NCI-H2029 (cell line): ENCODE measurements at places on chromosomes 7 and 10.

- no peak for DNase-seq
Observed at GRCh38 chr10:89114846-89115625, 92.1 kb downstream of the CH25H start.

DNA sequence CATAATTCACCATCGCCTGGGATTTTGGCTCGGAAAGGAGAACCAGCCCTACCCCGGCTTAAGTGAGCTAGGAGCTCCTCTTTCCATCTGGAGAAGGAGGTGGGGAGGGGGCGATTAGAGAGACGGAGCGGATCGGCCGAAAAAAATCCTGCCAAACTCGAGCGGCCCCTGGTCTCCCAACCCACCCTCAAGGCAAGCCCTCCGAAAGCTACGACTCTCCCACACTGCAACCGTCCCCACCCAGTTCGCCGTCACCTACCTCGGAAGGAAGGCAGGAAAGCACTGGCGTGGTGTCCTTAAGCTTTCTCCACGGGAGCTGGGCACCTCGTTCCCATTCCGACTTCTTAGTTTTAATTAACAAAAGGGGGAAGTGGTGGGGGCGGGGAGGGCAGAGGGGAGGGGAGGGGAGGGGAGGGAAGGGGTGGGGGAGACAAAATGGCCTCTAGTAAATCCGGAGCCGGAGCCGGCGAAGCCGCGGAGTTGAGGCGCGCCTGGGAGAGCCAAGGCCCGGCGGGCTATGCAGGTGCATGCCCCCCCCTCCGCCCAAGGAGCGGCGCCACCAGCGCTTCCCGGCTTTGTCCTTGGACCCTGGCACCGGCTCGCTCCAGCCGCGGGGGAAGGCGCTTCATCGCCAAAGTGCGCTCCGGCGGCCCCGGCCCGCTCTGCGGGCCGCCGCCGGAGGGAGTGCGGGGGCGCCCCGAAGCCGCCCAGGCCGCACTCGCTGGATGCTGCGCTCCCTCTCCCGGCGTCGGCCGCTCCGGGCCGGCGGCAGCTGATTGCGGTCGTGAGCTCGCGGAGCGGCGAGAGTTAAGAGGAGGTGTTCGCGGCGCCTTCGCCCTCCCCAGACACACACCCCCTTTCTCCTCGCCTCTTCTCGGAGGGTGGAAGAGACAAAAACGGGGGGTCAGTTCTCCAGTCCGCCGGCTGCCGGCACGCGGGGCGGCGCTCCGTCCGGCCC is at the start of gene LRRC4:
Gene LRRC4 (minus strand): TSS at position 784 of the 958 bp plus-strand sequence. CDS start 797 bp downstream, outside the sequence.
- DNase-seq, result peak; percentile 47

GRCh38 chr7:50706469-50706937 is 76.2 kb downstream of the GRB10 start:
- DNase-seq, result no peak

DNA sequence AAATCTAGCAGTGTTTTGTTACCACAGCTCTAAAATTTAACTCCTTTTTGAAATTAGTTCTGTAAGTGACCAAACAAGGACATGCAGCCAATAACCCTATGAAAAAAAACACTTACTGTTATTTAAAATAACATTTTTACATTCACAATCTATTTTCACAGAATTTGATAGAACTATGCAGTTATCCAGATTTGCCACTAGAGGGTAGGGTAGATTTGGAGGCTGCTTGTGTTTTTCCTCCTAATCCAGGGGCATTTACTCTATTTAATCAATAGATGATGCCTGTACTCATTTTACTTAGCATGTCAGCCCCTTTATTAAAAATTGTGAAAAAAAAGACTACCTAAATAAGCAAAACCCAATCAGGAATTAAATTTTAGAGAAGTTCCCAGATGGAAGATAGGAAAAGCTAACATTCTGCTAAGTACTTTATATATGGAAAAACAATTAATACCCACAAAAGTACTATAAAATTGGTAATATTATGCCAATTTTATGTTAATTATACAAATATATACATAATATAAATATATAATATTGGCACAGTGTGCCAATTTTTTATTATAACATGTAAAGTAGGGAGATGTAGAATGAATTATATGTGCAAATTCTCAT is 18.1 kb upstream of the LIPK start:
- DNase-seq, result no peak

- no peak for DNase-seq
Observed at GRCh38 chr7:105191331-105191730, 177.3 kb downstream of the KMT2E start.

DNA sequence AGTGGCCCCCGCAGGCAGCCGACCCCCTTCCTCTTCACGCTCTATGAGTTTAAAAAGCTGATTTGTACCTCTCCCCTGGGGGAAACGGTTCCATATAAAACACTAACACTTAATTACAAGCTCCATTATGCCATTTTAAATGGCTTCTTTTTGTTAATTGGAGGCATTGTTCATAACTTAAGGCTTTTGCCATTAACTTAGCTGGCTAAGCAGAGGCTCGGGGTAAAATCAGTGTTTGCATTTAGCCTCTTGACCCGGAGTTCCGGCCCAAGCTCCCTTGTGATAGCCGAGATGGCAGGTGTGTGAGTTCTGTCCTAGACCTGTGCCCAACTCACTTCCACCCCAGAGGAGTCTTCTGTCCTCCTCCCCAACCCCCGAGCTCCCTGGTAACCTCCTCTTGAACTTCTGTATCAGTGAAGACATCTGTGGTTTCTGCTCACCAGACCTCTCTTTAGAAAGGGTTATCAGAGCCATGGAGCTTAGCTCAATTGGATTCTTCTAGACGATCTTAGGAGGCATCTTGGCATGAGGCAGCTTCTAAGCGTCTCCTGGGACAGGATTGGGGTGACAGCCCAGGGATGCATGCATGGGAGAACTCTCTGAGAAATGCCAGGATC is 34.2 kb upstream of the SH2B2 start:
- no peak for DNase-seq

DNA sequence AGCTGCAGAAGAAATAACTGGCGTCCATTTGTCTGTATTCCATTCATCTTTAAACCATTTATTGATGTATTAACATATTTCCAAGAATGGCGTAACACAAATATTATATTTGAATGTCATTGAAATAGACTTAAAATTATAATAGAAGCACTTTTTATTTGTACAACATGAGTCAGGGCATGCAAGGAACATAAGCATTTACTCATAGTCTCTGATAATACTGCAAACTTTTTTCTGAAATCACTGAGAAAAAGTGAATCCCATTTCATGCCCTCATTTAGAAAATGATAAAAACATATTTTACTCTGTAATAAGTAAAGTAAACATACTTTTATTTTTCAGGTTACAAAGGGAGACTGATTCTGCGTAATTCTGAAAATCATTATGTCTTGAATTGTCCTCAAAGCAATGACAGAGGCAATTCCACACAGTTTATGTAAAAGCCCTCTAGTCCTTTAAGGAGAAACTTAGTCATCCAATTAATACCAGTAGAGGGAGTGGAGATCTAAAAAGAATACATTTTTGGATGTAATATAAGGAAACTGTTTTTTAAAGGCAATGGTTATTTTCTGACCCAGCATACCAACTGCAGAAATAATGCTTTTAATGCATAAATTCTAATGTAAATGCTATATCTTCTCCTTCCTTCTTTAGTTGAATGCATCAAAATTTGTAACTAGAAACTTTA is 58.1 kb downstream of the AGMO start:
- no peak for DNase-seq

DNA sequence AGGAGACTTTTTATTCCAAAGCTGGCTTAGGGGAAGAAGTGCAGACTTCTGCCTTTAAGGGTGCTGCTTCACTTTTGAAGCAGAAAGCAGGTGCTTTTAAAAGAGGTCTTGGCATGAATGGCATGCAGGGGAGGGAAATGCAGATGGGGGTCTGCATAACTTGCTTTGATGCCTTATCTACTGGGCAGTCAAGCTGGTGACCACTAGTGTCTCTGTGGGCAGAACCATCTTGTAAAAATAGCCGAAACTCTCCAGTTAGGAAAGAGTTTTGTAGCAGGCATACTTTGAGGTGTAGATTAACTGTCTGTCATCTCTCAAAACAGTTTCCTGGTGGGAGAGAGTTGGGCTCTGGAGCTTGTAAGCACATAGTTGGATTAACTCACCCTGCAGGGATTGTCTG is 9.9 kb upstream of the CTNNA3 start:
- no peak for DNase-seq

DNA sequence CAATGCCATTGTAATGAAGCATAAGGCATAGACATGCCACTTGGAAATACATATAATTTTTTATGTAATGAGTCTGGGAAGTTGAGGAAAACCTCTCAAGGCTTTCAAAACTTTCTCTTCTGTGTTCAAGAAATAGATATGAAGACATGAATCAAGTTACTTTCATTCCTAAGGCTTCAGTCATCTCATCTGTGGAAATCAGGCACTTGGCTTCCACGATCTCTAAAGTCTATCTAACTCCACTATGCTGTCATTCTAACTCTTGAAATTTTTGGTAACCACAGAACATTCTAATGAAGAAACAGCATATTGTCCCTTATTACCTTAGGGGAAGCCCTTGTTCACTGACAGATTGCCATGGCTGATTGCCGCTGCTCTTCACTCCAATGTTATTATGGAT is 242.6 kb downstream of the CNTNAP2 start:
- DNase-seq, result no peak

GRCh38 chr10:127122831-127123230 is 73.6 kb downstream of the INSYN2A start:
- no peak for DNase-seq

DNA sequence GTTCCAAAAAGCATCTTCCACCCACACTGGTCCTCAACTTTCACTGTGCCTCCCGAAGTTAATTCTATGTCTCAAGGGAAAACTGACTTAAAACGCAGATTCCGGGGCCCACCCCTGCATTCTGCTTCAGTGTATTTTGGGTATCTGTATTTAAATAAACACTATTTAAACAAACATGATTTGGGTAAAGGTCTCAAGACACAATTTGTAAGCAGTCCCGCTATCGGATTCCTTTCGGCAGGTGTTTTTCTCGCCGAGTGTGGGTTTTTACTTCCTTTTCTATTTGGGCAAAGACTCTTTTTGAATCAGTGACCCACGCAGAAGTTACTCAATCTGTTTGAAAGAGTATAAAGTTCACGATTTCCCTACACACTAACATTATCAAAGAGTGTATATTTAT is 1.2 kb downstream of the PDIA4 start:
- DNase-seq, result no peak

GRCh38 chr10:80443531-80443974 is 10.6 kb upstream of the TSPAN14 start:
- no peak for DNase-seq

GRCh38 chr10:129689671-129690071 is 222.6 kb downstream of the MGMT start:
- DNase-seq, result no peak

DNA sequence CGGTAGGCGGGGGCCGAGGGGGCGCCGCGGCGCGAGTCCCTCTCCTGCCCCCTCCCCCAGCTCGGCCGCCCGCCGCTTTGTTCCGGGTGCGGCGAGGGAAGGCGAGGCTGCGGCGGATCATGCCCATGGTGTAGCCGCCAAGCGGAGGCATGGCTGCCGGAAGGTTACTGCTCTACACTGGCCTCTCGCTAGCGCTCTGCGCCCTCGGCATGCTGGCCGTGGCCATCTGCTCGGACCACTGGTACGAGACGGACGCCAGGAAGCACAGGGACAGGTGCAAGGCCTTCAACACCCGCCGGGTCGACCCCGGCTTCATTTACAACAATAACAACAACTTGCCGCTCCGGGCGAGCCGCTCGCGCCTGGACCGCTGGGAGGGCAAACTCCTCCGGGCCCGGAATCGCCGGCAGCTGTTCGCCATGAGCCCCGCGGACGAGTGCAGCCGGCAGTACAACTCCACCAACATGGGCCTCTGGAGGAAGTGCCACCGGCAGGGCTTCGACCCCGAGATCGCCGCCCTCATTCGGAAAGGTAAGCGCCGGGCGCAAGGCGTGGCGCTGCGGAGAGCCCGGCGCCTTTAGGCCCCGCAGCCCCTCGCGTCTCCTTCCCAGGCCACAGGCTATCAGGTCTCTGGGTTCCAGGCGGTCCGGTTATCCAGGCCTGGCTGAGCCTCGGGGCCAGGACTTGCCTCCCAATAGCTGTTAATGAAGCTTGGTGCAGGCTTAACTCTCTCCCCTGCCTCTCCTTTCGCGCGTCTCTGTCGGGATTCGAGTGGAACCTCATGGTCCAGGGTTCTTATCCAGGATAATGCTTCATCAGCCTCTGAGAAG is 513 bp downstream of the TMEM178B start:
- no peak for DNase-seq

- DNase-seq, result no peak
Observed at GRCh38 chr7:99997545-99998137, 17.8 kb upstream of the ZKSCAN1 start.

DNA sequence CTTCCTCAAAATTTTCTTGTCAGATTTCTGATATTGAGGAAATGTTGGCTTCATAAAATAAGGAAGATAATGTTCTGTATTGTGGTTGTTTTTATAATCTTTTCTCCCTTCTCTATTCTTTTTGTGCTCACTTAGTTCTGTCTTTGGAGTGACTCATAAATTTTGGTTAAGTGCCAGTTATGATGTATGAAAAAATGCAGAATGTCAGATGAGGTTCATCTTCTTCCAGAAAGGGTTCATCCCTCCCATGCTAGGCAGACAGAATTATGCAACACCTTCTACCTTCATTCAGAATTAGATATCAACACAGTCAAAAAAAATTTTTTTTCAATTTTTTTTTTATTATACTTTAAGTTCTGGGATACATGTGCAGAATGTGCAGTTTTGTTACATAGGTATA is 36.6 kb upstream of the CYP2C19 start:
- no peak for DNase-seq

GRCh38 chr7:124649397-124650014 is 116.1 kb downstream of the GPR37 start:
- DNase-seq, result no peak

- DNase-seq, result no peak
Observed at GRCh38 chr7:75662579-75663301, 76.0 kb downstream of the HIP1 start.

GRCh38 chr10:124010563-124011131 is 82.8 kb downstream of the CHST15 start:
- no peak for DNase-seq

GRCh38 chr10:86821388-86821999 is 65.1 kb downstream of the BMPR1A start:
- DNase-seq, result no peak

- DNase-seq, result no peak
Observed at GRCh38 chr7:42662862-42663261, 249.0 kb downstream of the C7orf25 start.

- DNase-seq, result no peak
Observed at GRCh38 chr7:51827631-51828030, 511.0 kb upstream of the COBL start.

GRCh38 chr10:114110174-114110972 is 63.6 kb downstream of the CCDC186 start:
- no peak for DNase-seq

GRCh38 chr7:1404898-1405548 is 54.2 kb downstream of the MICALL2 start:
- no peak for DNase-seq
